ENCODE measurements at places on chromosomes 3 and 15.

DNA sequence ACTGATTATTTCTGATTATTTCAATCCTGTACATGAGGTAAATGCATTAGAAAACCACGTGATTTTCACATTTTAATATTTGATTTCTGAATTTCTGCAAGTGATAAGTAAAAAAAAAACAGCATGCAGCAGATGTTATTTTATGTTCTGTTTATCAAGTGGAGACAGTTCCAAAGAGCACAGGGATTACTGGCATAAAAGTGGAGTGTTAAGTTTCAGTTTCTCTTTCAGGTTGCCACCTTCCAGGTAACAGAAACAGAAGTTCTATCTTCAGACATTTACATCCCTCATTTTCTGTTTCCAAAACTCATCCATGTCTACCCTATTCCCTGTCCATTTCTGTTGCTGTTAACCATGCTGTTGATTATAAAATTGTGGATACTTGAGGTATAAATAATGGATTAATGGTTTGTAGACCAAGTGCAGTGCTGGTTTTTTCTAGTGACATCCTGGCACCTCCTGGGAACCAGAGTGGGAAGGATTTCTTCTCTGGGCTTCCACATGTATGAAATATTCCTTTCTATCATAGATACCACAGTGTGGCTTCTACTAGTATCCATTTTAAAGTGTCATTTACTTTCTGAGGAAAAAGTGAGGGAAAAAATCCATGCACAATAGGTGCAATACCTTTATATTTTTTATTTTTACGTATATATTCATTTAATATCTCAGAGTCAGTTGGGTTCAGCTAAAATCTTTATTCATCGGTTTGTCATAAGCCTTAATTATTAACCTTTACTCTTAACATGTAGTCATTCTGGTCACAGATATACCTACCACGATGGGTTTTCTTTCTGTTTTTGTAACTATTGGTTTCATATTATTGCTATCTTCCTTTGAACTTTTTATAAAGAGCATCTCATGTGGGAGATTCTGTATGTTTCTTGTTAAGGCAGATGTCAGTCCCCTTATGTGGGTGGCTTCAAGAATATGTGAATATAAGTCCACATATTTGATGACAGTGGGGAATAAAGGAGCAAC is 1010.0 kb downstream of the SQOR start:
- DNase-seq, result no peak

GRCh38 chr3:40258555-40258954 is 51.0 kb upstream of the EIF1B start:
- no peak for DNase-seq

GRCh38 chr3:44117239-44117638 is 124.4 kb upstream of the TOPAZ1 start:
- DNase-seq, result no peak

- no peak for DNase-seq
Measured at GRCh38 chr3:165081183-165081582, 2.9 kb upstream of the SI start.

DNA sequence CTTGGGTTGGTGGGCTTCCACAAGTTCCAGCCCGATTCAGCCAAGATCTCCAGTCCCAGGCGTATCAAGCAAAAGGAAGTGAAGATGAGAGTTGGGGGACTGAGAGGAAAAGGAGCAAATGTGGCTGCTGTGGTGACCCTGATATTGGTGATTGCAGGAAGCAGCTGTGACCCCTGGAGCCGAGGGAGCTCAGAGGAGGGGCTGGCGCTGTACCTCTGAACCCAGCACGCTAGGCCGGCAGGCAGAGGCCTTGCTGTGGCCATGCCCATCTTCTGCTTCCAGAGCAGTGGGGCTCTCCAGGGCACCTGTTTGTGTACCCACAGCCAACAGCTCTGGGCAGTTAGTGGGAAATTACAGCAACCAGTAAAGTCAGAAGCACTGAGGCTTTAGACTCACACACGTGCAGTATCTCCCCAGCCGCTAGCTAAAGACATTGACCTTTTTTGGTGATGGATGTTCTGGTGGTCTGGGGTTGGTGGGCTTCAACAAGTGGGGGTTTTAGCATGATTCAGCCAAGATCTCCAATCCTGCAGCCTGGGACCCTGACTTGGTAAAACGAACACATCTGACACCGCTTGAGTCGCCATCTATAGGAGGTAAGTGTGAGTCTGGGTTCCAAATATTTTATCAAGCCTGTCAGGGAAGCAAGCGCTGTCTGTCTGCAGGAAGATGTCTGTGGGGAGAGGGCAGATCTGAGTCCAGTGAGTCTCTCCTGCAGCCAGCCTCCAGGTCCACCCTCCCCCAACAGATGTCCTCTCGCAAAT is 33.1 kb downstream of the TM2D3 start:
- no peak for DNase-seq

GRCh38 chr3:50651920-50652529 is 22.7 kb upstream of the DOCK3 start:
- DNase-seq, result no peak
